Stimulated activated CD8-positive, alpha-beta memory T cell treated with anti-CD3 and anti-CD28 coated beads, Interleukin-12 subunit alpha, Interleukin-12 subunit beta, amount 100 ng/mL, for 4 hours (primary cell): ENCODE measurements at places on chromosomes 2 and 18.

- DNase-seq = no peak
Measured at GRCh38 chr2:181036848-181037603, 56.6 kb downstream of the UBE2E3 start.

DNA sequence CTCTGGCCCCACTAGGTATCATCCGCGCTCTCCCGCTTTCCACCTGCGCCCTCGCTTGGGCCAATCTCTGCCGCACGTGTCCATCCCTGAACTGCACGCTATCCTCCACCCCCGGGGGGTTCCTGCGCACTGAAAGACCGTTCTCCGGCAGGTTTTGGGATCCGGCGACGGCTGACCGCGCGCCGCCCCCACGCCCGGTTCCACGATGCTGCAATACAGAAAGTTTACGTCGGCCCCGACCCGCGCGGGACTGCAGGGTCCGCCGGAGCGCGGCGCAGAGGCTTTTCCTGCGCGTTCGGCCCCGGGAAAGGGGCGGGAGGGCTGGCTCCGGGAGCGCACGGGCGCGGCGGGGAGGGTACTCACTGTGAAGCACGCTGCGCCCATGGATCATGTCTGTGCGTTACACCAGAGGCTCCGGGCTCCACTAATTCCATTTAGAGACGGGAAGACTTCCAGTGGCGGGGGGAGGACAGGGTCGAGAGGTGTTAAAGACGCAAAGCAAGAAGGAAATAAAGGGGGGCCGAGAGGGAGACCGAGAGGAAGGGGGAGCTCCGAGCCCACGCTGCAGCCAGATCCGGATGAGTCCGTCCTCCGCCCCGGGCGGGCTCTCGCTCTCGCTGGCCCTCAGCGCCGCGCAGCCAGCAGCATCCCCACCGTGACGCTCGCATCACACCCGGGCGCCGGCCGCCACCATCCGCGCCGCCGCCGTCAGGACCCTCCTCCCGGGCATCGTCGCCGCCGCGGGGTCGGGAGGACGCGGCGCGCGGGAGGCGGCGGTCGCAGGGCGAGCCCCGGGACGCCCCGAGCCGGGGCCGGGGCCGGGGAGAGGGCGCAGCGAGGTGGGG is 664 bp downstream of the NETO1 start:
- DNase-seq = no peak

- DNase-seq = no peak
Measured at GRCh38 chr2:128214866-128215460, 103.7 kb downstream of the HS6ST1 start.

DNA sequence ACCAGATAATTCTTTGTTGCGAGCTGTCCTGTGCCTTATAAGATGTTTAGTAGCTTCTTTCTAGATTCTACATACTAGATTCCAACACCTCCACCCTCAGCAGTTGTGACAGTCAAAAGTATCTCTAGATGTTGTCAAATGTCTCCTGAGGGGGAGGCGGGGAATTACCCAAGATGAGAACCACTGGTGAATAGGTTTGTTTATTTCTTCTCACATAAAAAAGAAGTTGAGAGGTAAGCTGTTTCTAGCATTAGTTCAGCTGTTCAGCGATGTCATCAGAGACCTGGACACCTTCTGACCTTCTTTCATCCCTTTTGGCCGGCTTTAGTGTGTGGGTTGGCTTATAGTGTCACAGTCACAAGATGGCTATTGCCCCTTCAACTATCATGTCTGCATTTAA is 237.5 kb upstream of the SP5 start:
- no peak for DNase-seq

- no peak for DNase-seq
Measured at GRCh38 chr18:32091325-32091723, 350 bp upstream of the RNF138 start.

DNA sequence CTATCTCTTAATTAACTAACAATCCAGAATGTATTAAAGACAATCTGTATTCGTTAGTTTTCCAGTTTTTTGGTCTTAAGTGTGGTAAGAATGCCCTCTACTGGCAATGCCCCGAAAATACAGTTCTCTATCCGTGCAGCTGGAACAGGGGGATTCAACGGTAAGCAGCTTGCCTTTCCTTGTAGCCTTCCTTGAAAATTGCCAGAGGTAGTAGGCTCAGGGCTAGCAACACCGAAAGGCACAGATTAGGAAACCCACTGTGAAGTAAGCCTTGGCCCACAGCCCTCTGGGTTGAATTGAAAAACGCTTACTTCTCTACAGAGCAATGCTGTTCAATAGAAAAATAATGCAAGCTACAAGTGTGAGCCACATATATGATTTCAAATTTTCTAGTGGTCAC is 17.1 kb upstream of the VPS4B start:
- no peak for DNase-seq

- no peak for DNase-seq
Measured at GRCh38 chr18:75125382-75126331, 83.3 kb downstream of the PTGR3 start.

DNA sequence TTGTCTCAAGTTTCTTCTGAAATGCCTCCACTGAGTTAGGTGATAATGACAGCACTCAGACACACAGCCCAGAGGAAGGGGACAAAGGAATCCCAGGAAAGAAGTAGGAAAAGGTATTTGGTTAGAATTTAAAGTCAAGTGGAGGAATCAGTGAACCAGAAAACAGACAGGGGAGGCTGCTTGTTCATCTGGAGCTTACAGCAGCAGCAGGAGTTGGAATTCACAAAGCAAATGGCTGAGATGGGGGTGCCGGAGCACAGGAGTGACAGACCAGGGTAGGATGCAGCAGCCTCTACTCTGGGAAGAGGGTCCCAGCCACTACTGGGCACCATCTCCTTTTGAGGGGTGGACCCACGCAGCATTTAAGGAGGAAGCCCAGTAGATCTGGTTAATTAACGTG is 104.8 kb downstream of the ST6GAL2 start:
- no peak for DNase-seq
